ENCODE measurements at places on chromosomes 13 and 19. TPM values are rescaled to one million over a fixed set of nuclear protein-coding genes. Genes with fewer than 3 reads are reported as not detected.

Gene ZNF470
- 6.3 TPM for total RNA-seq

Gene LILRB4
- total RNA-seq, result not detected

Gene VSTM1
- total RNA-seq, result not detected

Gene SPACA4
- total RNA-seq, result not detected

Gene TTYH1
- not detected for total RNA-seq

Gene TMEM59L
- total RNA-seq, result 0.64 TPM

Gene ATP7B
- total RNA-seq, result 1.1 TPM

Gene ZNF296
- 6.7 TPM for total RNA-seq

Gene FCER2
- total RNA-seq, result 0.57 TPM

Gene C3
- 0.54 TPM for total RNA-seq

Gene PRR12
- total RNA-seq, result 32.9 TPM

Gene TEX101
- not detected for total RNA-seq

Gene PEAK3
- not detected for total RNA-seq

Gene ZNF506
- total RNA-seq, result 36.2 TPM

Gene ICAM4
- 0.43 TPM for total RNA-seq

Gene ABCA7
- 105 TPM for total RNA-seq

Gene GPC6
- total RNA-seq, result not detected

Gene ILF3
- 372 TPM for total RNA-seq

Gene FOSB
- total RNA-seq, result 19.9 TPM

Gene KRTDAP
- not detected for total RNA-seq

Gene SLC10A2
- not detected for total RNA-seq

Data from activated naive CD4-positive, alpha-beta T cell treated with anti-CD3 and anti-CD28 coated beads, Interleukin-2, amount 50 U/mL, for 72 hours (primary cell).